Upper lobe of right lung (tissue), 1 donor: ENCODE measurements at places on chromosomes 2 and 18.
A peak's percentile ranks its signal among the peaks of the same experiment; 100 is the strongest.

DNA sequence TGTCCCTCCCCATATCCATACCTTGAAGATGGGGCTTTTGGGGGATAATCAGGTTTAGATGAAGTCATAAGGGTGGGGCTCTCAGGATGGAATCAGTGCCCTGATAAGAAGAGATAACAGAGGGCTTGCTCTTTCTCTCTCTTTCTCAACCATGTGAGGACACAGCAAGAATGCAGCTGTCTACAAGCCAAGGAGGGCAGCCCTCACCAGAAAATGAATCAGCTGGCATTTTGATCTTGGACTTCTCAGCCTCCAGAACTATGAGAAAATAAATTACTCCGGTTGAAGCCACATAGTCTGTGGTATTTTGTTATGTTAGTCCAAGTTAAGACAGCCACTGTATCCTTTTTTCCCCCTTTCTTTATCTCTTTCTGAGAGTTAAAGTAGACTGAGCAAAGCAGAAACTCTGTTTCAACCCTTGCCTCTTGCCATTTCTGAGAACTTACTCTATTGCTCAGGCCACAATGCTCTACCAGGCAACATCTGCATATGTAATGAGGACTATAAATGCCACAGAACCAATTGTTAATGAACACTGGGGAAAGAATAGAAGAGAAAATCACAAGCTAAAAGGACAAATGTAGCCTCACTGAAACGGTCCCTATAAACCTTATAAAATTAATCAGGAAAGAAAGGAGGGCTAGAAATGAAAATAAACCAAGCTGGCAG is 56.9 kb downstream of the SRBD1 start:
- DNase-seq: no peak

- DNase-seq: no peak
These were observed 41.5 kb upstream of the CHST9 start for GRCh38 chr18:27226556-27227075.

GRCh38 chr2:218074031-218074430 is 5.0 kb downstream of the RUFY4 start:
- DNase-seq: no peak

GRCh38 chr2:25618676-25619075 is 54.7 kb downstream of the DTNB start:
- DNase-seq: no peak

GRCh38 chr2:170737821-170738220 is 22.7 kb downstream of the SP5 start:
- peak; percentile 64 for DNase-seq

DNA sequence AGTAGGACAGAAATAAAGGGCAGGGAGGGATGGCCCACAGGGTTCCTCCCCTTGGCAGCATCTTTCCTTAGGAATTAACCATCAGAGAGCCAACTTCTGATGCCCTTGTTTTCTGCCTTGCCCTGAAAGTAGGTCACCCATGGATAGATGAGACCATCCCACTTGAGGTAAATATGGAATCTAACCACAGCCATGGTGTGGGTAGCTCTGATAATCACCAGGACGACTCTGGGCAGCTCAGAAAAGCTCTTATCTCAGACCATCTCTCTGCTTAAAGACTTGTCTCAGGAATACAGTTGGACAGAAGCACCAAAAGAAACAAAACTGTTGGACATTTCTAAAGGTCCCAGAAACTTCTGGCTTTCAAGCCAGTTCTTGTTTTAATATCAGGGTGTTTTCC is 101.4 kb upstream of the CELF4 start:
- no peak for DNase-seq

GRCh38 chr2:186255823-186256222 is 230.2 kb upstream of the ZC3H15 start:
- no peak for DNase-seq

GRCh38 chr18:45935591-45936335 is 31.4 kb downstream of the EPG5 start:
- no peak for DNase-seq

DNA sequence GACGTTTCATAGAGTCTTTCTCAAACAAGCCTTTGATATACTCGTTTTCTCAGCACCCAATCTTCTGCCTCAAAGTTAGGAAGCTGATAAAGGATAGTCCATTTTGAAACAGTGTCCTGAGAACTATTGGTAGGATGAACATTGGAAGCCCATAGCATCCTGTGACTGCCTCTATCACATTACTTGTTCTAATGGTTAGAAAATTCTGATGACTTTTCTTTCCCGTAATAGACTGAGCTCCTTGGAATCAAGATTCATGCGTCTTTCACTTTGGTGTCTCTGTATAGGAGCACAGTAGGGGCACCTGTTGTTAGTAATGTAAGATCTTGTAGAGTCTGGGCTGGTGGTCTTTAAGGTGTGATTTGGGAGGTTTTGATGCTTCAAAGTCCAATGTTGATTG is 87.1 kb downstream of the SETBP1 start:
- DNase-seq: no peak

DNA sequence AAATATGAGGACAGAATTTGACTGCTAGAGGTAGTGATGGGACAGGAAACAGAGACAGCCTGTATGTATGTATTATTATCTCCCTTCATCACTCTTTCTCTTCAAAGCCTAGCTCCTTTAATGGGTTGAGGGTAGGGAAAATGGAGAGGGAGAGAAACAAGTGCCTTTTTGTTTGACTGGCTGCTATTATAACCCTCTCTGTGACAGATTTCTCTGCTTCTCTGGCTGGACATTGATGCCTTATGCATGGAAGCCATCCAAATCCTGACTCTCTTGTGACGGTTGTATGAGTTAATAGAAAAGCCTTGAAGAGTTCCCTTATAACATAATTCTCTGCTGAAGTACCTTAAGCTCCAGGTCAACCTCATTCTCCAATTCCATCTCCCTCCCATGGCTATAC is 118.5 kb upstream of the COL5A2 start:
- no peak for DNase-seq

GRCh38 chr18:9814431-9814830 is 71.3 kb upstream of the TXNDC2 start:
- no peak for DNase-seq

DNA sequence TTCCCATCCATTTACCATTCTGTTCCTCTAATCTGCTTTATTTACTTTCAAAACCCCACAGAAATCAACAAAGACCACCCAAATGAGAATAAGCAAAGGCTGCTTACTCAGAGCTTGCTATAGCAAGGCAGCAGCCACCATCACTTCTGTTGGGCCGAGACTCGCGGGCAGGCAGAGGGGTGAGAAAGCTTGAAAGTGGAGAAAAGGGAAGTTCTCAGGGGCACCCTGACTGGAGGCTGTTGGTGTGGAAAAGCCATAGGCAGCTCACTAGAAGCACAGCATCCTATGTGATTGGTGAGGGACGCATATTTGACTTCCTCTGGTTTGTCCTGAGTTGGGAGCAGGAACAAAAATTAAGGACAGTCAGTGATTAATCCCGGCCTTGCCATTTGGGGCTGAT is 269.7 kb upstream of the THSD7B start:
- DNase-seq: no peak

GRCh38 chr2:162989507-162989906 is 150.9 kb upstream of the KCNH7 start:
- no peak for DNase-seq

GRCh38 chr2:189113963-189114362 is 65.6 kb downstream of the COL5A2 start:
- no peak for DNase-seq

DNA sequence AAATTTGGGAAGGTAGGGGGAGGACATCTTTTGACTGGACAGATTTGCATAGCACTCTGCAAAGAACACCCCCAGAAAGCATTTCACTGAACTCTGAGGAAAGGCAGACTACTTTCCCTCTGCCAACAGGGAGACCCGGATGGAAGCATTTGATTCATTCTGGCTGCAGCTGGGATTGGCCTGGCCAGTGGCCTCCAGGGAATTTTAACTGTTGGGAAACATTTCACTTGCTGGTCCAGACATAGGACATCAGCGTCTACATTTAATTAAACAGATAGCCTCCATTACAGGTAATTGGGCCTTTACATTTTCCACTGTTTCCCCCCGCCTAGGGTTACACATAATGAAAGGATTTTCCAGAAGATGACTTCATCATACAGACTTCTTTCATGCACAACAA is 92.8 kb downstream of the MARCHF4 start:
- DNase-seq: no peak

GRCh38 chr2:137943678-137944347 is 20.5 kb upstream of the HNMT start:
- no peak for DNase-seq

DNA sequence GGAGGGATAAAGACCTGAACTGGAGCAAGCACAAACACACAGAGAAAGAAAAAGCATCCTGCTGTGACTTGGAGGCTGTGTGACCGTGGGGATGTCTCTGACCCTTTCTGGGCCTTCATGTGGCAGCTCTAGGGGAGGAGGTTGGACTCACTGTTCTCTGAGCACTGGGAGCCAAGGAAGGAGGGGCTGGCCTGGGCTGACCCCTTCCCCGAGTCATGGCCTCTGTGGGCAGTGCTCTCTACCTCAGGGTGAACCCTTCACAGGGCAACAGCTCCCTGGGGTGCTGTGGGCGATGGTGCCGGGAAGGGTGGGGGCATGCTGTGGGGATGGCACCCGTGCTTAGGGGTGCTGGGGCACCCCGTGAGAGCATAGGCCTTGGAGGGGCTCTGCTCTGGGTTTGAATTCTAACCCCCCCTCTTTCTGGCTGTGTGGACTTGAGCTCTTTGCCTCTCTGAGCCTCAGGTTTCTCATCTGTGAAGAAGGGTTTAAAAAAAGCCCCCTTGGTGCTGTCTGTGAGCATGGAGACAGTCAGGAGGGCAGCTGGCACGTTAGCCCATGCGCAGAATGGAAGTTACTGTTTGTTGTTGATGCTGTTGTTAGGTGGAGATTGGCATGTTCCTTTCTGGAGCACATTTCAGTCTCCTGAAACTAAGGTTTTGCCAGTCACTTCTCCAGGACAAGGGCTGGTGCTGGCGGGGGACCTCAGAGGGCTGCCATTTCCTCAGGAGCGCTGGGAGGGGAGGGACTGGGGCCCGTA is 700 bp downstream of the TOGARAM2 start:
- no peak for DNase-seq

- no peak for DNase-seq
These were observed 44.0 kb downstream of the ITGB6 start for GRCh38 chr2:160156100-160156499.

- no peak for DNase-seq
These were observed at the start of gene ABCA12 for GRCh38 chr2:215138479-215138878. TSS of gene ABCA12 (minus strand) at chr2:215138626. CDS start at chr2:215138208, 418 bp downstream.

GRCh38 chr2:55995211-55995610 is 71.6 kb upstream of the EFEMP1 start:
- no peak for DNase-seq

GRCh38 chr2:178863130-178863855 is 56.1 kb upstream of the TTN start:
- no peak for DNase-seq

DNA sequence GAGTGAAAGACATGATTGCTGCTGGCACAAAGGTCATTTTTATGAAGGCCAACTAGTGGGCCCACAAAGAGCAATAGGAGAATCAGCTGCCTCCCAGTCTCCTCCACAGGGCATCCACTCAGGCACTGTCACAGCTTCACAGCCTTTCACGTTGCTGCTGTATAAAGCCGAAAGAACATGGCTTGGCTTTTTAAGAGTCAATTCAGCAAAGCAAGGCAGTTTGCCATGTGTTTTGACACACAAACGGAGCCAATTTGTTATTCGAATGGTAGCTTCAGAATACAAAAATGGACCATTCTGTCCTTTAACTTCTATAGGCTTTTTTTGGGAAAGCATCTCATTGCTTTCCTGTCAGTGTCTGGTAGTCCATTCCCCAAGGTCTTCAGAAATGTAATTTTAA is 283.4 kb upstream of the PARD3B start:
- no peak for DNase-seq

- DNase-seq: no peak
These were observed 133.5 kb downstream of the SPTBN1 start for GRCh38 chr2:54589340-54590215.

DNA sequence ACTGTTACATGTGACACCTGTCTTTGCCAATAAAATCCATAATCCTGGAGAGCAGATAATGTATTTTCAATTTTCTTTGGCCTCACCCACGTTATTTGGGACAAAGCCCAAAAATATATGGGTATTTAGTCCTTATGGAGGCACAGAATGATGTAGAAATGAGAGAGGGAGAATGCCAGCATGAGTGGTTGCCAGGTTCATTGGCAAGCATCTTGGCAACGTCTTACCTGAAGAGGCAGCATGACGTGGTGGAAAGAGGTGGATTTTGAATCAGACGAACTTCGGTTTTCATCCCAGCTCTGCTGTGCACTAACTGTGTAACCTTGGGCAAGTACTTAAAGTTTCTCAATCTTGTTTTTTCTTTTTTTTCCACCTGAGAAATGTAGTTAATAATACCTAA is 969.6 kb upstream of the PIK3C3 start:
- DNase-seq: no peak

DNA sequence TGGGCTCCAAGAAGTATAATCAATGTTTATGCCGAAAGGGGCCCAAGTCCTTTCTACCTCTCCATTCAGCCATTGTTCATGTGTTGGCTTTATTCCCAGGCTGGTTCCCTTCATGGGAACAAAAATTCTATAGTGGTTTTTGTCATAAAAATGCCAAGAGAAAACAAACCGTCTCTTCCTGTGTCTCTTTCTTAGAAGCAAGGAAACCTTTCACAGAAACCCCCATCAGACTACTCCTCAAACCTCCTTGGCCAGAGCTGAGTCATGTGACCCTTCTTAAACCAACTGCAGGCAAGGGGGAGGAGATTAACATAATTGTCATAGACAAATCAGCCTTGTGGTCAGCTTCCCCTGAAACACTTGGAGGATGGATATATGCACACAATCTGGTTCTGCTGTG is 75.1 kb upstream of the TANK start:
- no peak for DNase-seq

DNA sequence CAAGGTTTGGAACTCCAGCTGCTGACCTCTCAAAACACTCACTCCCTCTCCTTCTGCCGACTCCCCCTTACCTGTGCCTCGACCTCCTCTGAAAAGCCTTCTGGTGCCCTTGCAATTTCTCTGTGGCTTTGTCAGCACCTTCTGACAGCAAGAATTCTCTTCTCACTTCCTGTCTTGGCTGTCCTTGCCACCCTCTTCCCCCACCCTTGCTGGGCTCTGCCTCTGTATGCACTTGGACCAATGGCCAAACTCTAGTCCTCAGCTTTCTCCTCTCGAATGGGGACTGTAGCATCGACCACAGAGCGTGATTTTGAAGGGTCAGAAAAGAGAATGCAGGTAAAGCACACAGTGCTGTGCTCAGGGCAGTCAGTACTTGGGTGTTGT is 99.0 kb downstream of the HS1BP3 start:
- DNase-seq: no peak

DNA sequence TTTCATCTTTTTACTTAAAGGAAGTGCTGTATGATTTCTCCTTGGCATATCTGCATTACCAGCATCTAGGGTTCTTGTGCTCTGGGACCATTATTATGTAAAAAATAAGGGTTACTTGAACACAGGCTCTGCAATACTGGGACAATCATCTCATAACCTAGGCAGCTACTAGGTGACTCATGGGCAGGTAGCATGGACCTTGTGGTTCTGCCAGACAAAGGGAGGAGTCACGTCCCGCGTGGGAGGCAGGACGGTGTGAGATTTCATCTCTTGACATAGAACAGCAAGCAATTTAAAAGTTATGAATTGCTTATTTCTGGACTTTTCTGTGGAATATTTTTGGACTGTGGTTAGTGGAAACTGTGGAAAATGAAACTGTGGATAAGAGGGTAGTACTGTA is 34.1 kb downstream of the ASAP2 start:
- DNase-seq: no peak
